Activated CD4-positive, alpha-beta T cell treated with anti-CD3 and anti-CD28 coated beads for 36 hours (primary cell): ENCODE measurements at places on chromosomes 16 and 17.

DNA sequence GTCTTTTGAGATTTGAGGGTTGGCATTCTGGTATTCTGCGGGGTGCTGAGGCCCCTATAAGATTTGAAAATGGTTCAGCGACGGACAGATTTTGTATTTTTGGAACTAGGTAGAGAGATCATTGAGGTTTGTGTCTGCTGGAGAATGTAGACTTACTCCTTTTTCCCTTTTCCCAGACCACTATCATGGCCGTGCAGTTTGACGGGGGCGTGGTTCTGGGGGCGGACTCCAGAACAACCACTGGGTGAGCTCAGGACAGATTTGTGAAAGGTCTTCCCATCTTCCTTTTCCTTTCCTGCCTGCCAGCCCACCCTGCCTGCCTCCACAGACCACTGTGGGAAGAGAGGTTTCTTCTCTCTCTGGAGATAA lies 572 bp downstream of the PSMB6 start:
- peak; percentile 58 for DNase-seq

GRCh38 chr16:16120382-16121184 lies 102.7 kb downstream of the ABCC6 start:
- no peak for DNase-seq

- no peak for DNase-seq
These were observed 603.7 kb downstream of the MAF start for GRCh38 chr16:78996790-78997189.

- no peak for DNase-seq
These were observed 68.0 kb downstream of the OR1D5 start for GRCh38 chr17:2995377-2995776.

DNA sequence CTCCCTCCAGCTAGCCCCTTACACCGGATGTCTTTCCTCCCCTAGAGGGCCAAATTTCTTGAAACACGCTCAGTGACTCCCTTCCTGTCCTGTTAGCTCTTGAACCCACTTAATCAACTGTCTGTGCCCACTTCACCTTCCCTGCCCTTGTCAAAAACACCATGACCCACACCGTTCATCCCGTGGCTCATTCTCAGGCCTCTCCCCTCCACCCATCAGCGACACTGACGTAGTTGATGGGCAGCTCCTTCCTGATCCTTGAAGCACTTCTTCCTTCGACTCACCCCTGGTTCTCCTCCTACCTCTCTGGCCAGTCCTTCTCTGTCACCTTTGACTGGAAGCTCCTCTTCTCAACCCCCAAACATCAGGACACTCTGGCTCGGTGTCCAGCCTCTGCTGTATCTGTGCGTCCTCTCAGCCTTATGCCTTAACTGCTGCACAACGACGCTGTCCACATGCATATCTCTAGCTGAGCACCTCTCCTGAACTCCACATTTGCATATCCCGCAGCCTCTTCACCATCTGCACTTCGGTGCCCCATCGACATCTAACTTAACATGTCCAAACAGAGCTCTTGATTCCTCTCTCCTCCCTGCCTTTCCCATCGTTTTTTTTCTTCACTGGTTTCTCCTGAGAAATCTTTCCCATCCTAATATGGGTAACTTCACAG lies 39.3 kb upstream of the CCDC182 start:
- no peak for DNase-seq

DNA sequence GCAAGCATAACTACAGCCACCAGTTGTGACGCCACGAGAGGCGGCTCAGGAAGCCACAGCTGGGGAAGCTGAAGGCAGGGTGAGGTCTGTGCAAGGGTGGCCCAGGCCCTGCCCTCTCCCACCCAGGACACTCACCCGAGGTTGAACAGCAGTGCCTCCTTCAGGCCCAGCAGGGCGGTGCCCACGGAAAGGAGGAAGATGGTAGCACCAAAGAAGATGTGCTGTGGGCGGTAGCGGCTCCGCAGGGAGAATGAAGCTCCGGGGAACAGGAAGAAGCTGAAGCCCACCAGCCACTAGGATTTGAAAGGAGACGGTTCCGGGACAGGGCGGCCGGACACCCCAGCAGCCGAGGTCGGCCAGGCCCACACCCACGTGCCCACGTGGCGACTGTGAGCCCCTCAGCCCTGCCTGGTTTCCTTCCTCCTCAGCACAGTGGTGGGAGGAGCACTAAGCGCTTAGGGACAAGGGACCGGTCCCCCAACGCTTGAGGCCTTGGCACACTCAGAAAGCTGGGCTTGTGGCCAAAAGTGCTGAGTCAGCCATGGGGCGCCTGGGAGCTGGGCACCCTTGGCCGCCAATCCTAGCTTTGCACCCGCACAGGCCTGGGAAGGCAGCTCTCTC lies 11.0 kb downstream of the CYB561 start:
- DNase-seq, result peak; percentile 46

- DNase-seq, result no peak
These were observed 526 bp downstream of the TSNAXIP1 start for GRCh38 chr16:67807148-67807682.

DNA sequence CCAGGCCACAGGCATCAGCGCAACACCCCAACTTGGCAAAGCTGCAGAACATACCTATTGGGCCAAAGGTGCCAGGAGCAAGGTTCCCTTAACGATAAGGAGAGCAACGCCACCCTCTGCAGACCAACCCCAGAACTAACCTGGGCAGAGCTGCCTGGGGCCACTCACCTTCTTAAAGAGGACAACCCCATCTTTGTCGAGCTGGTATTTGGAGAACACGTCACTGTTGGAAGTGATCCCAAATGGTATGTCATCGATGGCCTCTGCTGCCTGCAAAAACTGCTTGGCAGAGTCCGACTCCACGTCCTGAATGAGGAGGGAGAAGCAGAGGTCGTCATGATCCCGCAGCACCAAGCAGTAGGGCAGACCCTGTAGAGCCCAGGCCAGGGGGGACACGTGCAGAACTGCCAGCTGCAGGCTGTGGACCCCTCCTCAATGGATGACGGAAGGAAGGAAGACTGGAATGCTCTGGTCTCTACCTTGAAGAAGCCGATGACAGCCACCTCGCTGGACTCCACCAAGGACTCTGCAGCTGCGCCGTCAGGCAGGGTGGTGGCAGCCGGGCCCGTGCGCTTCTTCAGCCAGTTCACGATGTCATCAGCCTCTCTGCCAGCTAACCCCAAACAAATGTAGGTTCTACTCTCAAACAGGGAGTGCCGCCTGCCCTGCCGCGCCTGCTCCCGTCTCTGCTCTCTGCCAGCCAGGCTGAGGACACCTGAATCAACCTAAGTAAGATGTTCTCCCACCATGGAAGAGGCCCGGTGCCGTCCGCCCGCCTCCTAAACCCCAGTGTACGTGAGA lies 5.2 kb downstream of the P4HB start:
- DNase-seq, result no peak

- DNase-seq, result no peak
These were observed 4.7 kb upstream of the MYH1 start for GRCh38 chr17:10523064-10523463.

GRCh38 chr17:31888124-31888523 lies 13.4 kb downstream of the UTP6 start:
- no peak for DNase-seq

DNA sequence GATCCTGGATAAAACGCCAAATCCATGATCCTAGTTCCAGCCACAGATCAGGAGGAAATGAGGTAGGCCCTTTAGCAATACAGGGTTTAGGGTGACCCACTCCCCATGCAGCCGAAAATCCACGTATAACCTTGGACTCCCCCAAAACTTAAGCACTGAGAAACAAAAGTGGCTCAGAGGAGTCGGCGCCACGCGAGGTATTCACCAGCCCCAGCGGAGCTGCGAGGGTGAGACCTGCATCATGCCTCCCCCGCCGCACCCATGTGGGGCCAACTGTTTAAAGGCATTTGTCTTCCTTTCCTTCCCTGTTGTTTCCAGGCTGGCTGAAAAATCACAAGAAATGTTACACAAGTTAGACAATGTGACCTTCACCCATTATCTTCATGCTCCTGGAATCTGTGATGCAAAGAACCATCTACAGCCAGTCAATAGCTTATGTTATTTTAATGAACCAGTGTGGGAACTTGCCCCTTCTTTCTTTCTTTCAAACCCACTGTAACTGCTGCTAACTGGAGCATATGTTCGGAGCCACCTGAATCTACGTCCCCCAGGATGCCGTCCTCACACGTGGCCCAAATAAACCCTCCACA lies 98.2 kb upstream of the METRNL start:
- no peak for DNase-seq

DNA sequence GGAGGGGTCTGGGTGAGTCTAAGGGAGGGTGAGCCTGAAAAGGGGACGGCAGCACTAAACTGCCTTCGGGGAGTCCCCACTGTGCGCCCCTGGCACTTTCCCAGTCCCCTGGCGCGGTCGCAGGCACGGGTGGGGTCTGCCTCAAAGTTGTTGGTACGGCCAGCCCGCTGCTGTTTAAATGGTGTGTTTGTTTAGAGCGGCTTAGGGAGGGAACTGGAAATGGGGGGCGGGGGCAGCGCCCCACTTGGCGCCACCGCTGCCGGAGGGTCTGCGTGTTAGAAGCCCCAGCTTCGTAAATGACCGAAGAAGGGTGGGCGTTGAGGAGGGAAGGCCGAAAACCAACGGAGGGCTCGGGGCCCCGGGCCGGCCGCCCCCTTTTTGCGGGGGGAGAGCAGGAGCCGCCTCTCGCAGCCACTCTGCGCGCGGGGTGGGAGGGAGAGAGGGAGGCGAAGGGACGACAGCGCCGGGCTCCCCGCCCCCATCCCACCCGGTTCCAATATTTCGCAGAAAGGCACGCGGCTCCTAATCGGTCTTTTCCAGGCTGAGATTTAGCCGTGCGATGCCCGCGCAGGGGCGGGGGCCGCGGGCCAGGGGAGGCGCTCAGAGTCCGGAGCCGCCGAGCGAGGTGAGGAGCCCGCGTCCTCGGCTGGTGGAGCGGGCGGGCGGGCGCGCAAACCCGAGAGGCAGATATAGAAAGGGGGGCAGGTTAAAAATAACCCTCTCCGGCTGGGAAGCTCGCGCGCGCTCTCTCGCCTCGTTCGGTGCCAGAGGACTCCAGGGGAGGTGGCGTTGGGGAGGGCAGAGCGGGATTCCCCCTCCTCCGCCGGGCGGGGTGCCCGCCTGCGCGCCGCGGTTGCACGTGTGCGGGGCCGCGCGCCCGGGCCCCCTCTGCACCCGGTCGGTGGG lies 54.9 kb downstream of the SREBF1 start:
- DNase-seq, result peak; percentile 56

- peak; percentile 76 for DNase-seq
These were observed 64.0 kb downstream of the MYO18A start for GRCh38 chr17:29115961-29116803.

GRCh38 chr17:62681939-62682381 lies 54.5 kb downstream of the MRC2 start:
- no peak for DNase-seq

- no peak for DNase-seq
These were observed 28.6 kb upstream of the SPNS3 start for GRCh38 chr17:4405038-4405669.

DNA sequence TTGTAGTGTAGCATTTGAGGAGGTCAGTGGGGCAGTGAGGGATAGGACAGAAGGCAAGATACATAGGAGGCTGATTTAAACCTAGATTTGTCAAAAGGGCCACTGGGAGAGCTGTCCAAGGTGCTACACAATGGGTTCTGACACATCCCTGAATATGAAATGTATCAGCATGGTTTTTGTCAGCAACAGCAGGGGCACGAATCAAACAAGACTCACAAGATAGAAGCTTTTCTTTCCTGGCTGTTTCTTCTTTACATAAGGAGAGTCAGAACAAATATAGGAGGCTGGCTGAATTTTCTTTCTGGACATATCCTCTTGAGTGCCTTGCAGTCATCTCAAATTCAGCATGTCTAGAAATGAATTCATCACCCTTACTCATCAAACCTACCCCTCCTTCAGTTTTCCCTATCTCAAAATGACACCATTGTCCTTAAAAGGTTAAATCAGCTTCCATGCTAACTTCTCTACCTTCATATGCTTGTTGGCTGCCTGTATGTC lies 130.5 kb downstream of the NPIPB5 start:
- peak; percentile 46 for DNase-seq

- no peak for DNase-seq
These were observed 12.9 kb downstream of the RDM1 start for GRCh38 chr17:35917519-35918213.

GRCh38 chr16:81678326-81679095 lies 100.6 kb upstream of the PLCG2 start:
- DNase-seq, result no peak

GRCh38 chr16:51834133-51834532 lies 683.1 kb upstream of the SALL1 start:
- DNase-seq, result no peak

DNA sequence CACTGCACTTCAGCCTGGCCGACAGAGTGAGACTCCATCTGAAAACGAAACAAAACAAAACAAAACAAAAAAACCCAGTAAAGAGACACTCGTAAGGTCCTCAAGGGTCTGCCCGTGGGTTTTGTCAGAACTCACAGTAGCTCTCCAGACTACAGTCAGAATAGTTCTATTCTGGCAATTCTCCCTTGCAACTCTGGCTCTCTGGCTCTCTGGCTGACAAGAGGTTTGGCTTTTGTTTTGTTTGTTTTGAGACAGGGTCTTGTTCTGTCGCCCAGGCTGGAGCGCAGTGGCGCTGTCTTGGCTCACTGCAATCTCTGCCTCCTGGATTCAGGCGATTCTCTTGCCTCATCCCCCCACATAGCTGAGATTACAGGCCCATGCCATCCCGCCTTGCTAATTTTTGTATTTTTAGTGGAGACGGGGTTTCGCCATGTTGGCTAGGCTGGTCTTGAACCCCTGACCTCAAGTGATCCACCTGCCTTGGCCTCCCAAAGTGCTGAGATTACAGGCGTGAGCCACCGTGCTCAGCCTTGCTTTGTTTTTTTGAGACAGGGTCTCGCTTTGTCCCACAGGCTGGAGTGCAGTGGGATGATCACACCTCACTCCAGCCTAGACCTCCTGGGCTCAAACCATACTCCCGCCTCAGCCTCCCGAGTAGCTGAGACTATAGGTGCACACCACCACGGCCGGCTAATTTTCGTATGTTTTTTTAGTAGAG lies 20.5 kb upstream of the CHP2 start:
- DNase-seq, result no peak

GRCh38 chr17:27671591-27671910 lies 40.6 kb downstream of the LGALS9 start:
- DNase-seq, result no peak

DNA sequence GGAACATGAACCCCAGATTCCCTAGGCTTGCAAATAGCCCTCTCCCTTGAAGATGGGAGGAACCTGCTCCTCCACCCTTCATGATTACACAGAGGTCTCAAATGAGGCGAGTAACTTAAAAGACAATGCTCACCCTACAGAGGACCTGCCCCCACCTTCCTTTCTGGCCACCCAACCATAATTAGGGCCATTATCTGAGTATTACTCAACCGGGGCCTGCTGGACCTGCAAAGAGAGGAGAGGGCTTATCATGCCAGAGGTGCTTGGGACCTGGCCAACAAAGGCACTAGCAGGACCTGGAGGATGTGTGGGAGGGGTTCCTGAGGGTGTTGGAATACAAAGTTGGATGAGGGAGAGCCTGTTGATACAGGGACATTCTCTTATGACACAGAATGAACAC lies 42.4 kb downstream of the RNF157 start:
- DNase-seq, result no peak

GRCh38 chr16:79298894-79299799 lies 301.4 kb downstream of the MAF start:
- no peak for DNase-seq
